ENCODE measurements at places on chromosomes 3 and 15. TPM values are rescaled to one million over a fixed set of nuclear protein-coding genes. Genes with fewer than 3 reads are reported as not detected.

CD276 gene
- total RNA-seq = 2.6 TPM

CPN2 gene
- not detected for total RNA-seq

SAMD7 gene
- total RNA-seq = not detected

FSD2 gene
- not detected for total RNA-seq

CCDC33 gene
- not detected for total RNA-seq

WDR48 gene
- total RNA-seq = 81.1 TPM

FAM174B gene
- total RNA-seq = 5.7 TPM

DNAJA4 gene
- 49.9 TPM for total RNA-seq

HOMER2 gene
- total RNA-seq = 6.2 TPM

MYRIP gene
- total RNA-seq = not detected

GRAMD2A gene
- 0.50 TPM for total RNA-seq

GASK1A gene
- not detected for total RNA-seq

GCSAM gene
- total RNA-seq = 13.5 TPM

SCG3 gene
- total RNA-seq = not detected

MME gene
- total RNA-seq = not detected

CATSPER2 gene
- total RNA-seq = 2.5 TPM

C3orf70 gene
- total RNA-seq = 0.04 TPM

POU1F1 gene
- total RNA-seq = not detected

BCL6 gene
- 67.5 TPM for total RNA-seq

HIGD2B gene
- total RNA-seq = 0.32 TPM

VPS13C gene
- total RNA-seq = 67.0 TPM

FAM227B gene
- 2.1 TPM for total RNA-seq

CLDN18 gene
- not detected for total RNA-seq

PLIN1 gene
- 1.2 TPM for total RNA-seq

THRB gene
- total RNA-seq = not detected

CHRD gene
- total RNA-seq = 0.39 TPM

ATP13A5 gene
- not detected for total RNA-seq

RETNLB gene
- total RNA-seq = not detected

MYZAP gene
- not detected for total RNA-seq

PLA2G4D gene
- not detected for total RNA-seq

GOLGA8T gene
- not detected for total RNA-seq

EIF4G1 gene
- total RNA-seq = 551 TPM

Measured in activated T-helper 17 cell treated with anti-CD3 and anti-CD28 coated beads, Interleukin-2, amount 50 U/mL, for 72 hours (primary cell).